Smooth muscle cell of trachea (primary cell): ENCODE measurements at places on chromosomes 3 and 15. TPM values are rescaled to one million over a fixed set of nuclear protein-coding genes. Genes with fewer than 3 reads are reported as not detected.

GNAT1 gene
- total RNA-seq = not detected in 2 replicates

PPM1L gene
- total RNA-seq = 0.87 and 3.0 TPM in 2 replicates

CCR1 gene
- total RNA-seq = 4.5 and 7.6 TPM in 2 replicates

CCDC9B gene
- 21.2 and 39.2 TPM in 2 replicates for total RNA-seq

DLL4 gene
- total RNA-seq = 0.17 and 0.73 TPM in 2 replicates

MIX23 gene
- total RNA-seq = 25.6 and 33.6 TPM in 2 replicates

PPP2R3A gene
- 16.7 and 20.5 TPM in 2 replicates for total RNA-seq

SLC6A6 gene
- total RNA-seq = 11.4 and 14.8 TPM in 2 replicates

C3orf85 gene
- not detected in 2 replicates for total RNA-seq

USP3 gene
- 40.4 and 52.4 TPM in 2 replicates for total RNA-seq

ARL8B gene
- total RNA-seq = 70.1 and 83.9 TPM in 2 replicates

CHRNA7 gene
- total RNA-seq = under 0.01 TPM in 1 of 2 replicates, not detected in the other

TMEM108 gene
- total RNA-seq = 0.17 TPM in 1 of 2 replicates, not detected in the other

SIDT1 gene
- total RNA-seq = not detected in 2 replicates

SNTN gene
- total RNA-seq = not detected in 2 replicates

FSIP1 gene
- 1.6 and 2.6 TPM in 2 replicates for total RNA-seq

TMOD2 gene
- total RNA-seq = 9.0 and 9.3 TPM in 2 replicates

LRRIQ4 gene
- not detected in 2 replicates for total RNA-seq

CDHR4 gene
- 0.33 TPM in 1 of 2 replicates, not detected in the other for total RNA-seq

SPESP1 gene
- total RNA-seq = 7.8 and 14.0 TPM in 2 replicates

HYAL3 gene
- 3.3 and 14.9 TPM in 2 replicates for total RNA-seq

GOLGA6D gene
- total RNA-seq = 0.17 TPM in 1 of 2 replicates, not detected in the other

PLA2G4D gene
- not detected in 2 replicates for total RNA-seq

RBPMS2 gene
- total RNA-seq = not detected in 2 replicates

ARHGAP31 gene
- 4.2 and 6.5 TPM in 2 replicates for total RNA-seq

GOLGA8R gene
- 3.6 and 3.9 TPM in 2 replicates for total RNA-seq

ZDHHC19 gene
- not detected in 2 replicates for total RNA-seq

HHATL gene
- total RNA-seq = not detected in 2 replicates

CCNB2 gene
- 5.1 and 71.3 TPM in 2 replicates for total RNA-seq

SLC22A13 gene
- total RNA-seq = 0.73 and 1.2 TPM in 2 replicates

SLC15A2 gene
- total RNA-seq = under 0.01 and 0.50 TPM in 2 replicates

C3orf22 gene
- total RNA-seq = not detected in 2 replicates

PARP9 gene
- 29.9 and 34.8 TPM in 2 replicates for total RNA-seq

SLC25A36 gene
- 66.5 and 71.3 TPM in 2 replicates for total RNA-seq
